ENCODE measurements at places on chromosomes 3 and 15.

DNA sequence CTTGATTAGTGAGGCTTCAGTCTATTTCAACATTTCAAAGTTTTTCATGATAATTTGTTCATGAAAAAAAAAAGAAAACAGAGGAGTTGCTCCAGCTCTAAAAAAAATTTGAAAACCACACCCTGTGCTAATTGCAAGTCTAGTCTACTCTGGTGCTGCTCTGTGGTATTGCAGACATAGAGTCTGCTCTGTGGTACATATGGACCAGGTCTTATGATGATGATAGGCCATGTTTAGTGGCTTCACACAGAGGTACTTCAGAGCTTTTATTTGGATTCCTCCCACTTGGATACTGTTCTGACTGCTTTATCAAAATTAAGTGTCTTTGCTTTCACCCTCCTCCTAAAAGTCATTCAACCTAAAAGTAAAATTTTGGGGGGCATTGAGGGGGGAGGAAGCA, 160.8 kb downstream of the ALCAM start:
- DNase-seq: no peak

DNA sequence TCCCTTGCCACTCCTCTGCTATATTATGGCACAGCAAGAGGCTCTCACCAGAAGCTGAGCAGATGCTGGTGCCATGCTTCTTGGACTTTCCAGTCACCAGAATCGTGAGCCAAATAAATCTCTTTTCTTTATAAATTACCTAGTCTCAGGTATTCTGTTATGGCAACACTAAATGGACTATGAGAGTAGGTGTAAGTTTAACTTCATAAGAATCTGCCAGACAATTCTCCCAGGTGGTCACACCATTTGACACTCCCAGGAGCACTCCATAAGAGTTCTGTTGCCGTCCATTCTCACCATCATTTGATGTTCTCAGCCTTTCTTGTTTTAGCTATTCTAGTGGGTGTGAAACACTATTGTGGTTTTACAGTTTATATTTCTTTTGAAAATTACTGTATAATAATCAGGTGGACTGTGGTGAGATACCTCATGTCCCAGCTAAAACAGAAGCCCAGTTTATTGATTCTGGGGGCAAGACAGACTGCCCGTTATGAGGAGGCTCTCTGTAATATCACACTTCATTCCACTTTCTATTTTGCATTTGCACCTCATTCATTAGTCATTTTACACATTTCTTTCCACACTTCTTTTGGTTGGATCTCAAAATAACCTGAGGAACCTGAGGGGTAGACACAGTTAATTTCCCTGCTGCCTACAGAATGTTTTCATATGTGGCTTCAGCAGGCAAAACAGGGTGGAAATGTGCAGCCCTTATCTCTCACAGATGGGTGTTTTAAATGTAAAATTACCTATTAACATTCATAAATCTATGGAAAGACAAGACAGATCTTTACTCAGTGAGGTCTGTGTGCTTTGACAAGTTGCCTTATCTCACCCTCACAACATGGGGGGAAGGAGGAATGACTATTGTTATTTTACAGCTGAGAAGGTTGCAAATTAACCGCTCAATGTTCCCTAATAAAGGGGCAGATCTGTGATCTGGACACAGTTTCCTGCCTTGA, 42.1 kb downstream of the CDCP1 start:
- DNase-seq: no peak

DNA sequence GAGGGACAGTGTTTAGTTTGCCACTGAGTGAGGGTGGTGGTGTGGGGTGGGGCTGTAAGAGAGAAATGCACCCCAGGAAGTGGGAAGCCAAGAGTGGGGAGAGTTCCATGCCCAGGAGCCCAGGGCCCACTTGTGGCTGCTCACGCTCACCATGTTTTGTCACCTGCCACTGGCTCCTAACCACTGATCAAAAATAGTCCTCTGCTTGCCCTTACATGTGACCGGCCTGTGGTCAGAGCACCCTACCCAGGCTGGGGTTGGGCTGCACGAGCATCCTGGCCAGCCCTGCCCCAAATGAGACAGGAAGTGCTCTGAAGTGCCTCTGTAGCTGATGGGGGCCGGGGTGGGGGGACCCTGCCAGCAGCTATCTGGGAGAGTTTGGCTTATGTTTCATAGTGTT, 216.3 kb downstream of the RPLP1 start:
- DNase-seq: peak; percentile 52

- no peak for DNase-seq
Observed at GRCh38 chr15:71107501-71107815, 7.8 kb upstream of the THSD4 start.

- DNase-seq: no peak
Observed at GRCh38 chr15:91435113-91435512, 335.1 kb downstream of the SV2B start.

DNA sequence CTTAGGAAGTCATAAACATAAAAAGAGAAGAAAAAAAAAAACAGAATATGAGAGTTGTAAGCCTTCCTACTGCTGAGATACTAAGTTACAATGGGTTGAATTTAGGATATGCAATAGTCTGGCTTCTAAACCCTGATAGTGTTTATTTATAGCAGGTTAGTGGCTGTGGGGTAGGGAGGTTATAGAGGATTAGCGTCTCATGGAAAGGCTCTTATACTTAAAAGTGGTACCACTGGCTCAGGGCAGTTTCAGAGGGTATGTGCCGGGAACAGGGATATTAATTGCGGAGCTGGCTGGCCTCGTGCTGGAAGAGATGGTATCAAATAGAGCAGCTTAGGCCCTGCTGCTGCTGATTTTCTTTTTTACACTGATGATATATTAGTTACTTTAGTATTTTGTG, 60.8 kb downstream of the PFN2 start:
- no peak for DNase-seq

DNA sequence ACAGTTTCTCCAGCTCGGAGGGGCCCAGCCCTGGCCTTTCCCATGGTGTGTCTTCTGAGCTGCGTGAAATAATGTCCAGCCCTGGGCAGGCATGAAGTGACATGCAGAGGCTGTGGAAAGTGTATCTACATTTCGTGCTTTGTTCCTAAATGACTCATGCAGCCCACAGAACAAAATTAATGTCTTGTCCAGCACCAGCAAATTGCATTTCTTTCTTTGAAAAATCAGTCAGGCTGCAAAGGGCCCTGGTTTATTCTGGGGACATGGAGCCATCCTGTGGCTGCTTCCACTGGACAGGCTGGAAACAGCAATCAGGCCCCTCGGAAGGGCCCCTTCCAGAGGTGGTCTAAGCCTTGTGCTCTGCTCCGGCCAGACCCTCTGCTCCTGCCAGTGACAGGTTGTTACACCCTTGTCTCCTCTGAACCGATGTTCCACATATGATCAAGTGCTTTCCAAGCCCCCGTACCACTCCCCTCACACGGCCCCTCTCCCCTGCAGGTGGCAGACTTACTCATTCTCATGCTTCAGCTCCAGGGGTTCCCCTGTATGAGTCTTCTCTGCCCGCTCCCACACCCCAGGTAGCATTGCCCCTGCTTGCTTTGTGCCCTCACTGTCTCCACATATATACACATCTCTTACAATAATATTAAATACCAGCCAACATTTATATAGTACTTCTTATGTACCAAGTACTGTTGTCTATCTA, 33.7 kb downstream of the CRYGS start:
- no peak for DNase-seq

DNA sequence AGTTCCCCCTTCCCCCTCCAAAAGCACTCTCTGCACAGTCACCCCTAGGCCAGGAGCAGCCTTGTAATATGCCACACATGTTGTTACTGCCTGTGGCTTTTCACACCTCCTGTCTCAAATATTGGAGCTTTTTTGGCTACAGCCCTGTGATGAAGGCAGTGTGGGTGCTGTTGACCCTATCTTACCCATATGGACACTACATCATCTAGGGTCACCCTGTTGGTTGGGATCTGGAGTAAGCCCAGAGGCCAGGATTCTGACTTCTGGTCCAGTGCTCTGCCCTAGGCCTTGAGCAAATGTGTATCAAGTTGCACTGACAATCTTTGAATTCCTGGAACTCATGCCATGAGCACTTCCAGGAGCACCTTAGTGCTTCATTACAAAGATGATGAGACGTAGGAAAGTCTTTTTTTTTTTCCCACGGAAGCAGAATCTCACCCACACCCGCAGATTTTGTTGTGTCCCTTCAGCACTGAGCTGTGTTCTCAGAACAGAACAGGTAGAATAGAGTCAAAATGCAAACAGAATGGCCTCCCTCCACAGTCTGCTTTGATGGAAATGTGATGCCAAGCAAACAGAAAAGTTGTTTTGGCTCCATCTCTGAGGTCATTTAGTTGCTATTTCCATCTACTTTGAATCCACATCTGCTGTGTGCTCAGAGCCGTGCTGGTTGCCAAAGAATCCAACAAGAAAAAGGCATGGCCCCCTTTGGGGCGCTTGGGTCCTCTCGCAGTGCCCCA, 49.6 kb downstream of the SMAD3 start:
- no peak for DNase-seq

- DNase-seq: no peak
Observed at GRCh38 chr3:119653876-119654275, 6.5 kb downstream of the POPDC2 start.

DNA sequence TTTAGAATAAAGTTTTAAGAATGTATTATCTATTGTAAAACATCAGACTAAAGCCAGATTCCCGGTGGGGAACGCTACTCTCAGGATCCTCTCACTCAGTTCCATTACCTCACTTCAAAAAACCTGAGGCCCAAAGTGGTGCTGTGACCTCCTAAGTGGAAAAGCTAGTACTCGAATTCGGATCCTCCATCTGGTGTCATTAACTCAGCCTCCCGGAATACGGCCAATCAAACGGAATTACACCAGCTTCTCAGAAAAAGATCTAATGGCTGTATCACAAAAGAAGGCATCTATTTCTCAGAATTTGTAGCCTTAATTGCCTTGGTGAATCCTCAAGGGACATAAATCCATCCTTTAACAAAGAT, 627 bp downstream of the ACAD11 start:
- DNase-seq: no peak

DNA sequence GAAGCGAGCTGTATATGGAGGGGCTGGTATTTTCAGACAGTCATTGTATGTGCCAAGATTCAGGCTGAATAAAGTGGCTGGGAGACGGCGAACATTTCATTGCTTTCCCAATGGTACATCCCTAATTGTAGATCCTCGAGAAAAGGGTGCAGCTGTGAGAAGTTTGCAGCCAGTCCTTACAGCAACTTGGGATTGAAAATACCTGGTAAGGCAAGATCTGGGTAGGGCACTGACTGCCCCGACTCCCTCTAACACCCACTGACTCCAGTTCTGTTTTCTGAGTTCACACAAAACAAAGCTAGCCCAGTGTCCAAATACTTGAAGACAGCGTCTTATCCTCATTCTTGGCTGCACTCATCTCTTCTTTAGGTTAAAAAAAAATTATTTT, 63.7 kb downstream of the EDEM1 start:
- DNase-seq: no peak

- DNase-seq: no peak
Observed at GRCh38 chr3:46675843-46676567, 17.5 kb downstream of the ALS2CL start.

- no peak for DNase-seq
Observed at GRCh38 chr3:65093641-65094040, 405.8 kb upstream of the ADAMTS9 start.

DNA sequence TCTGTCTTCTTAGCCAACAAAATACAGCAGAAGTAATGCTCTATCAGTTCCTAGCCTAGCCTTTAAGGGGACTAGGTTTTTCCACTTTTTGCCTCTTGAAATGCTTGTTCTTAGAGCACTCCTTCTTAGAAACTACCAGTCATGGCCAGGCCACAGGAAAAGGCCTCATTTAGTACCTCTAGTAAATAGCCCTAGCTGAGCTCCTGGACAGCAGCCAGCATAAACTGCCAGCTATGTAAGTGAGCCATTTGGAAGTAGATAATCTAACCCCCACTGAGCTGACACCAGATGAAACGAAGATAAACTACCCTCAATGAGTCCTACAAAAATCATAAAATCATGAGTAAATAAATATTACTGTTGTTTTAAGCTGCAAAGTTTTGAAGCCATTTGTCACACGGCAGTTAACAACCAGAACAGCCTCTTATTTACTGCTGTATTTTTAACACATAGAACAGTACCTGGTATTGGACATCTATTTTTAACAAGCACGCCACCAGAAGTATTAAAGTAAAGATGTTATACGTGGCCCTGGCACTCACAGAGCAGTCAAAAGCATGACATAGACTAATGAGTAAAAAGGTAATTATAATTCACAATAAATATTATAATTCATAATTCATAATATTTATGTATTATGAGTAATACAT, 12.0 kb downstream of the TBC1D5 start:
- no peak for DNase-seq

- DNase-seq: no peak
Observed at GRCh38 chr3:17935222-17935621, 192.8 kb upstream of the TBC1D5 start.

DNA sequence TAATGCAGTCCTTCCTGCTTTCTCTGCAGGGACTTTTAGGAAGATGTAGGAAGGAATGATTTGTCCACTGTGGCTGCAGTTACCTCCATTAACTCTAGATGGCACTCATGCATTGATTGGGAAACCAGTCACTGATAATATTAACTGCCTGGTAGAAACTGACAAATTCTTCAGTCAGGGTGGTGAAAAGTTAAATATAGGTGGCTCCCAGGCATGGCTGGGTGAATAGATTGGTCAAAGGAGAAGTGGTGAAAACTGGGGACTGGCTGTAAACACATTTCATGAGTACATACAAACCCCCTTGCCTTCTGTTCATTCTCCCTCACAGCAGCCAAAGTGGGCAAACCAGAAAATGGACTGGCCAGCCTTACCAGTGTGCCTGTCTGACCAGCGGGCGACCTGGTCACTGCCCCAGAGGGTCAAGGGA, 333.4 kb downstream of the THSD4 start:
- no peak for DNase-seq

- DNase-seq: no peak
Observed at GRCh38 chr15:86620157-86620556, 540.5 kb downstream of the AGBL1 start.

GRCh38 chr15:68471541-68471940, 39.6 kb upstream of the ITGA11 start:
- no peak for DNase-seq

GRCh38 chr3:194772241-194773000, 86.7 kb downstream of the FAM43A start:
- DNase-seq: no peak

DNA sequence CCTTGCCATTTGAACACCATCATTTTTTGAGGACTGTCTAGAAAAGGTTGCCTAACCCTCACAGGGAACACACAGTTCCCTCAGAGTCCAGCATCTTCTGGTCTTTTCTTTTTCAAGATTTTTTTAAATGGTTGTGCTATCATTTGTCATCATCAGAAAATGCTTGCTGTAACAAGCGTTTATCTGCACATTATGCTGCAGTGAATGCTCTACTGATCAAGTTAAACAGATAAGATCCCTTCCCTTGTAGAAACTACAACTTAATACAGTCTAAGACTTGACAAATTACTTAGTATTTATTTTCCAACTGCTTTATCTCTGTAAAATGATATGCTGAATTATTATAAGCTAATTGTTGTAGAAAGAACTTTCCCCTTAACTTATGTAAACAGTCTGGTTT, 11.9 kb upstream of the ALPK3 start:
- DNase-seq: no peak

DNA sequence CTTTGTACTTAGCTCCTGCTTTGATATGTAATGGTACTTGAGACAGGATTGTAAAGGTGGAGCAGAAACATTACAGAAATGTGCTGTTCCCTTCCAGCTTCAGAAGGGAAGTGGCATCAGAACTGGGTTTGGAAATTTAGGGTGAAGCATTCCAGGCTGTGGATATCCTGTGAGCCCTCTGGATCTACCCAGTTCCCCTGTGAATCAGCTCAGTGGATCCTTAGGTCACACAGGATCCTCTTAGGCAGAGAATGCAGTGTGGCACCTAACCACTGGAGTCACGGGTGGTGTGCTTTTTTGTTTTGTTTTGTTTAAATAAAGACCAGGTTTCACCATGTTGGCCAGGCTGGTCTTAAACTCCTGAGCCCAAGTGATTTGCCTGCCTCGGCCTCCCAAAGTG, 66.0 kb downstream of the TRIM71 start:
- no peak for DNase-seq
